ENCODE measurements at places on chromosomes 12 and 14. TPM values are rescaled to one million over a fixed set of nuclear protein-coding genes. Genes with fewer than 3 reads are reported as not detected.

VRTN gene
- total RNA-seq = not detected

KLRB1 gene
- total RNA-seq = not detected

LAG3 gene
- total RNA-seq = 0.43 TPM

DPY19L2 gene
- total RNA-seq = not detected

DIO2 gene
- 0.09 TPM for total RNA-seq

PLXNC1 gene
- total RNA-seq = 9.8 TPM

TCL1B gene
- not detected for total RNA-seq

TPH2 gene
- total RNA-seq = not detected

AP5M1 gene
- 18.1 TPM for total RNA-seq

FAM181A gene
- not detected for total RNA-seq

All from pericardium fibroblast (primary cell).